HepG2 (cell line): ENCODE measurements at places on chromosomes 3 and 15.

GRCh38 chr15:101207867-101208288, 44.0 kb downstream of the CHSY1 start:
- H3K27me3 ChIP-seq, result no peaks in the 10 kb centered on the region
- H3K4me3 ChIP-seq, result no peak overlapping the region
- H3K4me1 ChIP-seq, result peaks cover 13% of the 10 kb centered on the region
- H3K36me3 ChIP-seq, result 0 out of 3 replicates have a peak, but pooled peaks cover 5% of the 10 kb centered on the region
- H3K27ac ChIP-seq, result no peak overlapping the region

- no peak overlapping the region for H3K27ac ChIP-seq
- H3K4me3 ChIP-seq, result no peak overlapping the region
- no peak for DNase-seq
- no peaks in the 10 kb centered on the region for H3K4me1 ChIP-seq
Observed at GRCh38 chr3:143914257-143914656, 57.4 kb upstream of the DIPK2A start.

DNA sequence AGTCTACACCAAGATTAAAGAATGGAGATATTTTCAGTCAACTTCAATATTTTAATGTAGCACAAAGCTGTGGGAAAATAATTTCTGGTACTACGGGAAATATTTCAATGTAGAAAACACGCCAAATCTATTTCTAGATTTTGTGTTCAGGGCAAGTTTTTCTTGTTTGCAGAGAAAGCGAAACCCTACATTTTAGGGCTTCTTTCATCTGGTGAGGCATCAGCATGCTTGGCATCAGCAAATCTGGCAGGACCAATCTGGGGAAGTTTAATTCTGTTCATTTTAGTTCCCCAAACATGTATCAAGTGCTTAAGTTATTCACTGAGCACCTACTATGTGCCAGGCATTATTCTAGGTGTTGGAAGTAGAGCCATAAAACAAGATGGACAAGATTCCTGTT, 30.3 kb downstream of the CLRN1 start:
- H3K4me3 ChIP-seq, result no peak overlapping the region
- DNase-seq, result no peak
- H3K36me3 ChIP-seq, result no peaks in the 10 kb centered on the region
- H3K27me3 ChIP-seq, result 0 out of 2 replicates have a peak, but pooled peaks cover 1% of the 10 kb centered on the region

DNA sequence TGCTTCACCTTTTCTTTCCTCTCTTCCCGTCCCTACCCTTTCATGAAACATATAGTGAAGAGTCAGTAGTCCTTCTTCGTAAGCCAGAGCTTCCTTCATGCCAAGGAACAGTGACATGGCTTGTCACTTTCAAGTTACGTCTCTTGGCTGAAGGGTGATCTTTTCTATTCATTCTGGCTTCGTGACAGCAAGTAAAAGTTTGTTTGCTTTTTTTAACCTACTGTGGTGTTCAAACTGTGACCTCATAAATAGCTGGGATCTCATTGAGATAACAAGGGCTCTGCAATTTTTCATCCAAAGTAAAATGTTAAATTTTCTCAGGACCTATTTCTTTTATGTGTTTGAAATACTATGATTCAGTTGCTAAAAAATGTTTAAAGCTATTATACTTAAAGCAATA, 10.5 kb downstream of the CDIN1 start:
- H3K4me1 ChIP-seq, result no peaks in the 10 kb centered on the region
- no peaks in the 10 kb centered on the region for H3K36me3 ChIP-seq
- no peak for DNase-seq
- no peak overlapping the region for H3K27ac ChIP-seq
- H3K27me3 ChIP-seq, result no peaks in the 10 kb centered on the region

- H3K4me3 ChIP-seq, result no peak overlapping the region
- H3K27ac ChIP-seq, result no peak overlapping the region
- no peaks in the 10 kb centered on the region for H3K36me3 ChIP-seq
- peaks cover 49% of the 10 kb centered on the region for H3K4me1 ChIP-seq
Observed at GRCh38 chr3:30501526-30501925, 104.9 kb upstream of the TGFBR2 start.

DNA sequence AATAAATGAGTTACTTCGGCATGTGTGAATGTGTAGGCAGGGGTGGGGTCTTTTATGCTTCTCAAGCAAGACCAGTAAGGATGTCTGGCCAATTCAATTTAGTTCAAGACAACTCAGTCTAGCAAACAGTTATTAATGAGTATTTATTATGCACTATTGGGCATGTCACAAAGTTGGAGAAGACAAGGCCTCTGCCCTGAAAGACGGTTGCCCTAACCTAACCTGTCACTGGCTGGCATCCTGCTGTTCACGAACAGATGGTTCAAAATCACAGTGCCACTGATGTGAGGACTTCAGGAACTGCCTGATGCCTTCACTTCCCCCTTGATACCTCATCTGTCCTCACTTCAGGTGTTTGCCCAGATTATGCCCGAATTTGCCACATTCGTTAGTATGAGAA, 217.8 kb downstream of the SOX2 start:
- no peaks in the 10 kb centered on the region for H3K27me3 ChIP-seq
- H3K27ac ChIP-seq, result no peak overlapping the region
- no peaks in the 10 kb centered on the region for H3K36me3 ChIP-seq
- no peaks in the 10 kb centered on the region for H3K4me1 ChIP-seq
- DNase-seq, result no peak

DNA sequence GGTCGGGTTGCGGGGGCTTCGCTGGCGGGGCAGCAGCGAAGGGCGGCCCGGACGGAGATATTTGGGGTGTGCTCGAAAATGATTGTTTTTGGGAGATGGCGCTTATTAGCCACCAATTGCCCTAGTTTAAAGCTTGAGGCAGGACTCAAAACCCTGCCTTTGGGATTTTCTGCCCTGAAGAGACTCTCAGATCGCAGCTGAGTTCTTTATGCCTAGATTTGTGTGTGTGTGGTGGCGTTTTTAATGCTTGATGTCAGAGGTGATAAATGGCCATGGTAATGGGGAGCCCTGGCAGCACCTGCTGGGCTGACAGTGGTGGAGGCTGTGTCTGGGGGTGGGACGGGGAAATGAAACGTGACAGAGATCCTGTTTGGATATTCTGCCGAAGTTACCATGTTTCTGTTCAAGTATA, 604 bp downstream of the KCTD6 start:
- H3K27me3 ChIP-seq, result no peaks in the 10 kb centered on the region; the same call in none of the 2 replicates
- DNase-seq, result no peak
- peak overlapping the region; percentile 42 for H3K27ac ChIP-seq
- H3K36me3 ChIP-seq, result no peaks in the 10 kb centered on the region

- H3K27ac ChIP-seq, result peak within 1 kb of the TSS; percentile 68
- peak; percentile 67 for DNase-seq
- H3K36me3 ChIP-seq, result no peaks in the 10 kb centered on the region
- peak within 1 kb of the TSS; percentile 81 for H3K4me3 ChIP-seq
- peaks cover 30% of the 10 kb centered on the region for H3K4me1 ChIP-seq
Observed at GRCh38 chr15:51622604-51623370, at the start of gene DMXL2. Gene DMXL2, minus strand, starts transcription at chr15:51622771. Its CDS starts 226 bp downstream, at chr15:51622545.
